ENCODE measurements at places on chromosomes 4 and X.

DNA sequence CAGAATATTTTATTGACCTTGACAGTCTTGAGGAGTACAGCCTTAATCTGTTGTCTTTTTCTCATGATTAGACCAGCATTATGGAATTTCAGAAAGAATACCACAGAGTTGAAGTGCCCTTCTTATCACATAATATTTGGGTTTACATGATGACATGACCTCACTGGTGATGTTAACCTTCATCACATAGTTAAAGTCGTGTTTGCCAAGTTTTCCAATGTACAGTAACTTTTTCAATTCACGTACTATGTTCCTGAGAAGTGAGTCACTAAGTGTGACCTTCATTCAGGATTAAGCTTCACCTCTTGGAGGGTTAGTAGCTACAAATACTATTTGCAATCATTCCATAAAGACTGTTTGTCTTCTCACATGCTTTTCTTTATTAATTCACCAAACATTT is 52.1 kb downstream of the RAB40A start:
- DNase-seq, result no peak

DNA sequence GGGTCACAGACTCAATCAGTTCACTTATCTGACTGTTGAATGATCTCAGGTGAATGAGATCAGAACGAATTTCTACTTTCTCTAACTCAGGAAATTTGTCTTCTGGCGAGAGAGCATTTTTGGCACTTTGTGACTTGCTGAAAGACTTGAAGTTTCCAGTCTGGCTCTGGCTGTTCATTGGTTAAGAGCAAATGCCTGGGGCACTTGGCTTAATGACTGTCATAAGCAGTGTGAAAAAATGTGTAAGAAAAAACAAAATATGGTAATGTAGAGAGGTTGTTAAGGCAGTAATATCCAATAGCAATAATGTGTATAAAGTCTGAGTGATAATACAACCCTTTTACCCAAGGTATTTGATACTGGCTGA is 71.3 kb upstream of the PGRMC2 start:
- no peak for DNase-seq

- DNase-seq, result peak; percentile 21
Measured at GRCh38 chr4:168183717-168184571, 91.6 kb downstream of the ANXA10 start.

- DNase-seq, result no peak
Measured at GRCh38 chr4:3177905-3178304, 71.1 kb upstream of the MSANTD1 start.

DNA sequence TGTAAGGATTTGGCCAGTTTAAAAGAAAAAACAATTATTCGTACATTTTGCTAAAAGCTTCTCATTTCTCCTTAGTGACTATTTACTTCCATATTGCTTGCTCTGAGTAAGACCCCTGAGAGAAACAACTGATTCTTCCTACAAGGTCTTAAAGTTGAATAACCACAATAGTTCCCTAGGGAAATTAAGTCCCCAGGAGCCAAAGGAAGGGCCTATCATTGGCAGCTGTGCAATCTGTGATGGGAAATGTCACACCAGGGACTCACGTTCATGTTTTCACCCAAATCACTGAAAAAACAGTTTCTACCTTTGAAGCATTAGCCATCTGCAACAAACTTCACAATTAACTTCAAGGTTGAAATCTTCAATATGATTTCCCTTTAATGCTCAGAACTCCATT is 66.7 kb downstream of the JADE1 start:
- DNase-seq, result no peak

- no peak for DNase-seq
Measured at GRCh38 chr4:13084210-13084609, 399.9 kb downstream of the RAB28 start.

- DNase-seq, result peak; percentile 68
Measured at GRCh38 chr4:10746371-10747171, 62.0 kb upstream of the CLNK start.

GRCh38 chrX:129093706-129094105 is 429.6 kb downstream of the SMARCA1 start:
- no peak for DNase-seq

- DNase-seq, result peak; percentile 3
Measured at GRCh38 chrX:98067611-98068010, 1183.9 kb downstream of the RPA4 start.

- DNase-seq, result peak; percentile 96
Measured at GRCh38 chrX:122565952-122566351, 618.1 kb upstream of the GRIA3 start.

GRCh38 chr4:53844133-53844532 is 220.3 kb downstream of the CHIC2 start:
- no peak for DNase-seq

DNA sequence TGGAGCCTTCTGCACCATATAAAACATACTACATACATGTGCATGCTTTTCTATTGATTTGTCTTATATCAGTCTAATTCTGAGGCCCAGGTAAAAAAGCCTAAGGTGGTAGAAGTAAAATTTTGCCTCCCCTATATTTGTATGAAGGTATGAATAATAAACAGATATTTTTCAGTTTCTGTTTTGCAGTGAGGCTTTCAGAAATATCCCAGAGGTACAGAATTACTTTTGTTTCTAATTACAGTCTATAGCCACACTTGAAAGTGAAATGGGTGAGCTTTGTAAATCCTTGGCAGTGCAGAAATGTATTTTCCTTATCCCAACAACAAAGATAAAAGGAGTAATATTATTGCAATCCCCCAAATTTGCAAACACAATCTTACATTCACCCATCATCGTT is 59.5 kb downstream of the DDX60 start:
- DNase-seq, result no peak

DNA sequence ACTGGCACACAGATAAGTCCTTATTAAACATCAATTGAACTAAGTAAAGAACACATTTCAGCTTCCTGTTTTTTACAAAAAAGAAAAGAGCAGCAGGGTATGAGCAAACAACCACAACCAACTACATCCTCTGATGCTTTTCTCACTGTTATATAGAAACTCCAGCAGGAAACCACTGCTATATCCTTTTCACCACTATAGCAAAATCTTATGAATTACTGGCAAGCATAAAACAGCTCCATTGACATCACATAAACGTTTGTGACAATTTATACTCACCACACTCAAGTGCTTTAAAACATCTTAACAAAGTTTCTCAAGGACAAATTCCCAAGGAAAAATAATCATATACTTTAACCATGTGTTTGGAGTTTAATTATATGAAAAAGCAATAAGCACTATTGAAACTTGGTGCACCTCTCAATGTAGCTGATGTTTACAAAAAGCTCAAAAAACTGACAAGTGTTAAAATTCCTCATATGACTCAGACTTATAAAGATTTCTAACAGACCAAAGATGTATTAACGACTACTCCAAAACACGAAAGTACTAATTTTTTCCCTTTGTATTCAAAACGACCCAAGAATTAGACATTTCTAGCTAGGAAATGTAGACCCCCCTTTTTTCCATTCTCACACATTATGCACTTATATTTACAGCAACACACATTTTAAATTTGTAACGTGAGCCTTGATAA is 12.9 kb downstream of the GPRIN3 start:
- DNase-seq, result no peak

DNA sequence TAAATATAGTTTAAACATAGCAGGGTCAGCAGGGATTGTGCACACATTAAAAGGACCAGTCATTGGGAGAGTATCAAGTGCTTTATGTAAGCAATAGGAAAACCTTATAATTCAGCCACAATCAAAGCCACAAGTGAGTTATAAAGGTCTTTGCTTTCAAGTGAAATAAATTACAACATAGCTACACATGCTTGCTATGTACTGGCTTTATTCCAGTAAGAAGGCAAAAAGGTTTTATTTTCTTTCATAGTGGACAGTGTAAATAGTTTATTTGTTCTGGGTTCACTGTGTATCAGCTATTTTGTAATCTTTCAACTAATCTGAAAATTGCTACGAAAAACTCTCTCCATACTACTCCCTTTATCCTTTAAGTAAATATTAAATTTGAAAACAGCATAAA is 691.4 kb downstream of the PCDH7 start:
- no peak for DNase-seq

GRCh38 chr4:61896634-61897033 is 696.5 kb downstream of the ADGRL3 start:
- DNase-seq, result no peak

- DNase-seq, result no peak
Measured at GRCh38 chrX:31036895-31037294, 34.9 kb downstream of the FTHL17 start.

GRCh38 chr4:6907658-6908191 is 1.9 kb upstream of the TBC1D14 start:
- DNase-seq, result no peak

- peak; percentile 71 for DNase-seq
Measured at GRCh38 chr4:159360549-159360948, 257.7 kb downstream of the RAPGEF2 start.

DNA sequence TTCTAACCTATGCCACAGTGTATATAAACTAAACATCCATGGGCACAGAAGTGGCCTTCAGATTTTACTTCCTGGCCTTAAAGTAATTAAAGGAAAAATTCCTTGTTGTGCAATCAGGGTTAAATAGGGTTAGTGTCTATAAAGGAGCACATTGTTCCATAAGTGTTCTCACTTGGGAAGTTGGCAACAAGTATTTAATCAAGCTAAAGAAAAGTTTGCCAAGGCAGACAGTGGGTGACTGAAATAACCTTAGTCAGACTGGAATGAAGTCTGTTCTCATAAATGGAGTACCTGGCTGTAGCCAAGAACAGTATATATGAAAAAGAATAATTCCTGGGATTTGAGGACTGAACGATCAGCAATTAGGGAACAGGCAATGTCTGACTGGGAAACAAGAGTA is 213.6 kb downstream of the HTR2C start:
- DNase-seq, result no peak

GRCh38 chr4:85102606-85103005 is 136.1 kb upstream of the WDFY3 start:
- DNase-seq, result peak; percentile 13

DNA sequence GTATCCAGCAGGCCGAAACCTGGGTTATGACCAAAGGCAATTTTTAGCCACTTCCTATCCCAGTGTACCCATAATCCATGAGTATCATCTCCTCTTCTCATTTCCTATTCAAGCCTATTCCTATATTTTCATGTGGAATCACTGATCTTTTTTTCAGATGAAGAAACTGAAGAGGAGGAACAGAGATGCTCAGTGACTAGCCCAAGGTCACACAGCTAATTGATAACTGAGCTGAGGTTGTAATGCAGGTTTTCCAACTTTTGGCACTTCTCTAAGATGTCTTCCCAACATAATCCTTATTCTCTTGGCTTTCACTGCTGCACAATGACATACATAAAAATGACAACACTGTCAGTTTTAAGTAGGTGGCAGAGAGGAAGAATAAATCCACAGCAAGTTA is 15.3 kb downstream of the GRIA3 start:
- DNase-seq, result no peak

DNA sequence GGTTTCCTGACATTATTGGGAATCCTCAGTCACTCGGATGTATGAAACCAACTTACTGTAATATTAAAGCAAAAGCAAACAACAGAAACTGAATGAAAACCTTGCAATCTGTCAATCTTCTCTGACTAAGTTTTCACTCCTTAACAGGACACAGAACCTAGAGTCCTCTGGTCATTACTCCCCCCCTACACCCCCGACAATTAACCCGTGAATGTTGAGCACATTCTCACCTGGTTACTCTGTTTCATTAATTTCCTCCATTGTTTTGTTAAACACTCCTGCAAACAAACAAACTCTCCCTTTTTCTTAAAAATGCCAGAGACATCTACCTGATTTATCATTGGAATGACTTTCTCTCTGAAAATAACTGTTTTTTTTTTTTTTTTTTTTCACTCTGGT is 469.0 kb upstream of the PRKX start:
- DNase-seq, result no peak

DNA sequence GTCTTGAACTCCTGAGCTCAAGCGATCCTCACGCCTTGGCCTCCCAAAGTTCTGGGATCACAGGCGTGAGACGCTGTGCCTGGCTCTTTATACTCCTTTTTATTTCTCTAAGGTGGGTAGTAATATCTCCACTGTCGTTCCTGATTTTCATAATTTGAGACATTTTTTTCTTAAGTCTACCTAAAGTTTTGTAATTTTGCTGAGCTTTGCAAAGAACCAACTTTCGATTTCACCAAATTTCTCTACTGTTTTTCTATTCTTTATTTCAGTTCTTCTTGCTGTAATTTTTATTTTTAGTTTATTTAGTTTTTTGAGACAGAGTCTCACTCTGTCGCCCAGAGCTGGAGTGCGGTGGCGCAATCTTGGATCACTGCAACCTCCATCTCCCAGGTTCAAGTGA is 70.4 kb upstream of the CITED1 start:
- DNase-seq, result no peak

DNA sequence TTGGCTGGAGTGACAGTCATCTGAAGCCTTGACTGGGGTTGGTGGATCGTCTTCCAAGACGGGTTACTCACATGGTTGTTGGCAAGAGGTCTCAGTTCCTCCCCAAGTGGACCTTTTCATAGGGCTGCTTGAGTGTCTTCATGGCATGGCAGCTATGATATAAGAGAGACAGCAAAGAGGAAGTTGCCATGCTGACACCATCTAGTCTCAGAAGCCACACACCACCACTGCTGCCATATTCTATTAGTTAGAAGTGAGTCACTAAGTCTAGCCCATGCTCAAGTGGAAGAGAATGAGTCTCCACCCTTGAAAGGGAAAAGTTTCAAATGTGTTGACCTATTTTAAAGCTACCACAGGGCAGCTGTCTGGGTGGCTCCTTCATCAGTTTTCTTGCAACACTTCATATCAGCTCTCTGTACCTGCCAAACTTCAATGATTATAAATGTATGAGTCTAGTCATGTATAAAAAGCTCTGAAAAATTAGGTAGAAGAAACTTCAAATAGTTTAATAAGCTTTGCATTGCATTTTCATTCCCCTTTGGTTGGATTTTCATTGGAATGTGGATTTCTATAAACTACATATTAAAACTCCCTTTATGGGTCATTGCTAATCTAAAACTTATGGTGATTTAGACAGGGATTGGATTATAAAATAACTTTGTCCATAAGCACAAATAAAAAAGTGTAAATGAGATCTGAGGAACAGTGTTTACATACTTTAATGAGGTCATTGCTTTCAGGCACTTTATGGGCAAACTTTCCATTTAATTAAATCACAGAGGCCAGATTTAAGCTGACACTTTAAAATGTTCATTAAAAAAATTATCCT is 68.0 kb upstream of the ATXN3L start:
- DNase-seq, result peak; percentile 35

- DNase-seq, result no peak
Measured at GRCh38 chr4:87080462-87080861, 140.0 kb downstream of the KLHL8 start.

DNA sequence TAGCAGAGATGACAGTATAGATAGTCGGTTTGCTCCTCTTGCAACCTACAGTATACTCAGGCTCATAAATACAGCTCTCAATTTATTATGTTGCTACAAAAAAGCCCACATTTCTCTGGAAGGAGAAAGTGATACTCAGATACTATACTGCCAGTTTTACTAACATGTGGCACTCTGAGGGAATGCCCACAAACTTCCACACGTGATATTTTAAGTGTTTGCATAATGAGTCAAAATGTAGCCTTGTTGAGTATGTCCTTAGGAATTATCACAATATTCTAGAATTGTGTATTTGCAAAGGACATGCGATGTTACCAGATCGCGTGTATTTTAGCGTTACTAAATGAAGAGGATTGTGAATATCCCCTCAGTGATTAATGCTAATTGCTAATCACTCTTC is 929.1 kb downstream of the STIM2 start:
- peak; percentile 20 for DNase-seq

GRCh38 chr4:74338792-74339333 is 26.1 kb upstream of the EREG start:
- no peak for DNase-seq
